ENCODE measurements at places on chromosomes 6 and 20.

DNA sequence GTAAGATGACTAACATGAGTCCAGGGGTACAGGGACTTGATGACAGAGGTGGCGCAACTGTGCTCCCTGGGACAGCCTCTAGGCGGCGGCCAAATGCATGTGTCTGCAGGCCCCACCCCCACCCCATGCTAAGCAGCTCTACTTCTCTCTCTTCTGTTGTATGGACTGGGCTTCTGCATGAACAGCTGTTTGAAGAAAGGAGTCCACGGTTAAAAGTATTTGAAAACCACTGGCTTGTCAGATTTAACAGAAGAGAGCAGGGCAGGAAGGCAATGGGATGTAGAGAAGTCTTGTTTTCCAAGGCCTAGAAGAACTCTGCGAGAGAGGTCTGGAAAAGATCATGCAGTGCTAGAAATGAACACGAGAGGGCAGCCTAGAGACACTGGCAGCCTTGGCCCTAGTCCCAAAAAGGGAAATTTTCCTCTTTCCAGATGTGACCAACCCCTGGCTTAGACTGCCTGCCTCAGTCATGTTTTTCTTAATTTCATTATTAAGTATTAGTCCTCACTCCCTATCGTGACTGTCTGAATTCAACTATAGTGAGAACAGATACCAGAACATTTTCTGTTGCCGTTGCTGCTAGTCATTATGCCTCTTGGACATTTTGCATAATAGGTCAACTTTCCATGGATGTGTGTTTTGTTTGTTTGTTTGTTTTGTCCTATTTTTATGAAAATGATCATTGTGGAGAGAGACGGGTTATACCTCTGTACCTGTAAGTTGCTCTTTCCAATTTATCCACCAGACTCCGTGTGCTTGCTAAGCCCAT is 265.0 kb downstream of the ADGRG6 start:
- no peak for DNase-seq

DNA sequence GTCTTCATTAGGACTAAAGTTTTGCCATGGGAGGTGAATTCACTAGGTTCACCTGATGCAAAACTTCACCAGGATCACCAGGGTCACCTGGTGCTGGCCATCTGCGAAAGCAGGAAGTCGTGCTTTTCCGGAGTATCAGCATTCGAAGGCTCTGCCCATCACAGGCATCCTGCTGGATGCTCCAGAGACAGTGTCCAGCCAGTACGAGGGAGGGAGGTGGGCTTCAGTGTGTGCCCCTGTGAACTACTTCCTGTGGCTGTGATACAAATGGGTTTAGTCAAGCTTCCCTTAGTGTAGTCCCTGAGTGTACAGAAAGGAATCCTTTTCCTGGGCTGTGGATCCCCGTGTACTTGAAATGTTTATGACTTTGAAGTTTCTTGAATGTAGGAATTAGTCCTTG is 3.4 kb upstream of the RPS6KA2 start:
- no peak for DNase-seq

DNA sequence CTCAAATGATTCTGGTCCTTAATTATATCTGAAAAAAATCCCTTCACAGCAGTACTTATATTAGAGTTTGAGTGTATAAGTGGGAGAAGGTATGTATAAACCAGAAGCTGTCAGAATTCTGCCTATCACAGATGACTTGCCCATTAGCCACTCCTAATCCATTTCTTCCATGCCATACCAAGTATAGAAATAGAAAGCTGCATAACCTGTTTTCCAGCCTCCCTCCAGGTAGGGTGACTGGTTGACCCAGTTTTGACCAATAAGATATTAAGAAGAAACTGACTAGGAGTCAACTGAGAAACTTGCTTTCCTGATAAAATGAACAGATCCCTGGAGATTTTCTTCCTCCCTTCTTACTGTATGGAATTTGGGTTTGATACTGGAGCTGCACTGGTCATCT is 112.2 kb upstream of the GRIK2 start:
- no peak for DNase-seq

DNA sequence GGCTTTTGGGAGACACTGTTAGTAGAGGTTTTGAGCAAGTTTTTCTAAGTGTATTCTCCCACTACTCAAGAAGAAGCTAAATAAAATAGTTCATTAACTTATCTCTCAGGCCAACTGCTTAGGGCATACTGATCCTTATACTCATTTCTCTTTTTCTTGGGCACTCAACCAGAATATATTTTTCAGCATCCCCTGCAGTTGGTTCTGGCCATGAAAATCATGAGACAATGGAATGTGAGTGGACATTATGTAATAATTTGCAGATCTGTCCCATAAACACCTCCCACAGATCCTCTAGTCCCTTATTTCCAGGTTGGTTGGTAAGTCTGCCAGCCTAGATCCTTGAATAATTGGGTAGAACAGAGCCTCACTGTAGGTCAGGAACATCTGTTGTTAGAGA is 136.7 kb downstream of the AIG1 start:
- DNase-seq = no peak

GRCh38 chr6:8435845-8436168 is 462 bp upstream of the SLC35B3 start:
- DNase-seq = no peak

DNA sequence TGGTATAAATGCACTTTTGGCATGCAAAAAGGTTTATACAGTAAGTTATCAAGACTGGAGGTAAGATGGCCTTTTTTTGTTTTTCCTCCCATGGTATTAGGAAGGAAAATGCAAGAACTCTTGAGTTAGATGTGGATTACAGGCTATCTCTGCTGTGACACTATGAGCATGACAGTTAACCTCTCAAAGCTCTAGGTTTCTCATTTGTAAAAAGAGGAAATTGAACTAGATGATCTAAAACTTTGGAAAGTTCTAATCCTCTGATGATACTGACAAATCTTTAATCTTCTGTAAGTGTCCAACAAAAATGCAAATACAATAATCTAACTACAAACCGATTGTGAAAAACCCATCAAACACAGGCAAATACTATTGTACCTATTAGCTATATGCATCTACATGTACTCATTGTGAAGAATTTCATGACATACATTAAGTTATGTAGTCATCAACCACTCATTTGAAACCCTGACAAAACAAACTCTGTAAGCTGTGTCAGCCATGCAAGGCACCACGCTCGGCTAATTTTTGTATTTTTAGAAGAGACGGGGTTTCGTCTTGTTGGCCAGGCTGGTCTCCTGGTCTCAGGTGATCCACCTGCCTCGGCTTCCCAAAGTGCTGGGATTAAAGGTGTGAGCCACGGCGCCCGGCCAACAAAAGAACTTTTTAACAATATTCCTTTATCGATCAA is 4.2 kb downstream of the CDK19 start:
- no peak for DNase-seq

- no peak for DNase-seq
These were observed 36.8 kb upstream of the FLRT3 start for GRCh38 chr20:14374196-14374595.

GRCh38 chr6:79787626-79788025 is 156.5 kb downstream of the SH3BGRL2 start:
- no peak for DNase-seq

GRCh38 chr6:113511100-113511499 is 346.0 kb upstream of the MARCKS start:
- DNase-seq = no peak

- DNase-seq = no peak
These were observed 42.6 kb upstream of the HDGFL1 start for GRCh38 chr6:22526736-22527135.

- DNase-seq = peak; percentile 71
These were observed 1.2 kb downstream of the SLC2A4RG start for GRCh38 chr20:63740627-63741353.

- DNase-seq = no peak
These were observed 28.7 kb downstream of the PXDC1 start for GRCh38 chr6:3722785-3723184.

- DNase-seq = no peak
These were observed 75.2 kb upstream of the ADTRP start for GRCh38 chr6:11853678-11854407.

GRCh38 chr6:54108271-54108670 is 3.0 kb upstream of the MLIP start:
- no peak for DNase-seq

DNA sequence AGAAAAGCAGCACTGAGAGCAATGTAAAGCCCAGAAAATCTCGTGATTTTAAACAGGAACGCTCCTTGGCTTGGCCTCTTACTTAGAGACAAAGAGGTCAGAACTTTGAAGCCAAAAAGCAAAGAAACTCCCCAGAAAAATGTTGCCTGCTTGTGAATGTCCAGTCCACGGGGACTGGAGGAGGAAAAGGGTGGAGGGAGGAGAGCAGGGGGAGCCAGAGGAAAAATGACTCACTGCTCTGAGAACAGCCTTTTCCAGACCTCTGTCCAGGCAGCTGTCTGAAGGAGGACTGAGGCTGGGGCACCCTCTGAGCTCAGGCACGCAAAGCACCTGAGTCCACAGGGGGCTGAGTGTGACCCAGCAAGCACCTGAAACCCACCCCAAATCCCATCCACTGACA is 64.7 kb downstream of the TRAM2 start:
- no peak for DNase-seq

DNA sequence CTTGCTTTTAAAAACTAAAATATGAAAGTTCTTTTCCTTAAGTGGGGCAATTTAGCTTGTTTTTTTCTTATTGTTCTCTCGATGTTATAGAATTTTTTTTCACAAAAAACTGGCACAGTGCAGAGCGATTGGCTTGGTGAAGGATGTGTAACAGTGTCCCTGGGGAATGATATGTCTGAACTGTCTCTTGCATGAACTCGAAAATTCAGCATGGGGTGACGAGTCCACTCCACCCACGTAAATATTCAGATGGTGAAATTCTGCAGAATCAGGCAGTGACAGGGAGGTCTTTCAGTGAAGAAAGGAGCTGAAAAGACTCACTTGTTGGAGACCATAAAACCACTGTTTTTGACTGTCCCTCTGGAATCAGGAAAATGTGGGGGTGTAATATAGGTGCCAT is 505.3 kb downstream of the MMUT start:
- DNase-seq = no peak

- no peak for DNase-seq
These were observed 102.5 kb upstream of the FAM8A1 start for GRCh38 chr6:17497535-17498095.

- DNase-seq = no peak
These were observed 99.7 kb upstream of the RALGAPA2 start for GRCh38 chr20:20812136-20812535.

- no peak for DNase-seq
These were observed 13.2 kb downstream of the BPHL start for GRCh38 chr6:3131695-3132094.

DNA sequence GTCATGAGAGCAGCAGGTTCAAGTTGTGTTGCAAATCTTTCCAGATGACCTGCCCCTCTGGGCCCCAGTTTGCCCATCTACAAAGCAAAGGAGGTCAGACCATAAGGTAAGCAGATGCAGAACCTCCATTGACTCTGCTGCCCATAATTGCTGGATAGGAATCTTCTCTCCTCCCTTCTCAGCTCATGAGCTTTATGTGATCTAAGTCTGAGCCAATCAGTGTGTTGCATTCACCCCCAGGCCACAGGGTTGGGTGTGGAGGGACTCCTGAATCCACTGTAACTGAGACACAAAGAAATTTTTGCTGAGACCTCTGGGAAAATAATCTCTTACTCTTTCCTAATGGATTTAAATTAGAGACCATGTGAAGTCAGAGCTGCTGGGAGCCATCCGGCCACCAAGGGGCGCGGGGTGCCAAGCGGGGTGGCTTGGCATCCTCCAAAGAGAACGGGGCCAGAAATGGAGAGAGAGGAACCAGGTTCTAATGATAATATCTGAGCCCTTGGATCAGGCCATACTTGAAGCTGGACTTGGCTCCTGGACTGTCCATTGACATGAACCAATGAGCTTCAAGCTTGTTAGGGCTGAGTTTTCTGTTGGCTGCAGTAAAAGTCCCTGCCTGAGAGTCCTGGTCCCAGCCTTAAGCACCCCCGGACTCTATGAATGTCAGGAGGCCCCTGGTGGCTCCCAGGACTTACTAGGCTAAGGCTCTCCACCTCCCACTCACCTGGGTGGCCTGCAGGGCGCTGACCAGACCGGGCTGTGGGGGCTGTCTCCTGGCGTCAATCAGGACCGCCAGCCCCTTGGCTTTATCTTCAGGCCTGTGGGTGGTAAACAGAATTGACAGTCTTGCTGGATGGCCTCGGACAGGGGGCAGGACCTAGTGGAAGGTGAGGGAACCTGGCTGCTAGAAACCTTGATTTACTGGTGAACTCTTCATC is 32.8 kb downstream of the KIAA1755 start:
- DNase-seq = peak; percentile 23

GRCh38 chr20:57346477-57346876 is 4.6 kb upstream of the RAE1 start:
- DNase-seq = peak; percentile 84

GRCh38 chr6:146041282-146041681 is 12.4 kb downstream of the GRM1 start:
- DNase-seq = no peak

- no peak for DNase-seq
These were observed 383.5 kb downstream of the PRKN start for GRCh38 chr6:162343936-162344645.

GRCh38 chr20:48686238-48687116 is 141.3 kb downstream of the PREX1 start:
- no peak for DNase-seq

- no peak for DNase-seq
These were observed 47.8 kb upstream of the TOP1 start for GRCh38 chr20:40980828-40981310.

GRCh38 chr6:100761841-100762240 is 119.3 kb downstream of the ASCC3 start:
- DNase-seq = no peak

GRCh38 chr6:47792216-47792733 is 10.4 kb downstream of the OPN5 start:
- no peak for DNase-seq

DNA sequence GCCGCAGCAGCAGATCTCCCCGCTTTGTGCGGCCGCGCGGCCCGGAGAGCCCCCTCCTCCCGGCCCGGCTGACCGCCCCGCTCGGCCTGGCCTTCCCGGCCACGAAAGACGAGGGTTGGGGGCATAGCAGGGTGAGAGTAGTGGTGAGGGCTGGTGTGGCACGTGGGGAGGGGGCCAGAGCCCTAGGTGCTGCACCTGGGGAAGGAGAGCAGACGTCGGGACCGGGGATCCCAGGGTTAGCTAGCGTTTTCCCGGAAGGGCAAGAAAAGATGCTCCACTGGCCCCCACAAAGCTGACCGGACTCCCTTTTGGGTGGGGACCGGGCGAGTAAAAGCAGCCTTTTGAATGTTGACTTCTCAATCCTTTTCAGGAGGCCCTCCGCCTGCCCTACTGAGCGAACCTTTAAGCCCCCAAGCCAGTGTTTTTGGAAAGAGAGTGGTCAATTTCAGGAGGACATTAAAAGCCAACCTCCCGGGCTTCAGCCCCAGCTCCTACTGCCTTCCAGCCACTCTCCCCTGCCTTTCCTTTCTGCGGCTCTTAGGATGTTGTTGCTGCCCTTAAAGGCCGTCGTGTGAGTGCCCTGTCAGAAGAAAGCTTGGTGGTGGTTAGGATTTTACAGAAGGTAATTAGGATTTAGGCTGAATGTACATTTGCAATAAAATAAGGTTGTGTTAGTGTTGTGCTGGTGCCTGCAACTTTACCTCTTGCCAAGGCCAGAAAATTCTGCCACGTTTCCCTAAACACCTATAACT is 648 bp upstream of the BACH2 start:
- peak; percentile 28 for DNase-seq
